Activated naive CD4-positive, alpha-beta T cell treated with anti-CD3 and anti-CD28 coated beads for 36 hours (primary cell): ENCODE measurements at places on chromosomes 7 and 10. TPM values are rescaled to one million over a fixed set of nuclear protein-coding genes. Genes with fewer than 3 reads are reported as not detected.

DNA sequence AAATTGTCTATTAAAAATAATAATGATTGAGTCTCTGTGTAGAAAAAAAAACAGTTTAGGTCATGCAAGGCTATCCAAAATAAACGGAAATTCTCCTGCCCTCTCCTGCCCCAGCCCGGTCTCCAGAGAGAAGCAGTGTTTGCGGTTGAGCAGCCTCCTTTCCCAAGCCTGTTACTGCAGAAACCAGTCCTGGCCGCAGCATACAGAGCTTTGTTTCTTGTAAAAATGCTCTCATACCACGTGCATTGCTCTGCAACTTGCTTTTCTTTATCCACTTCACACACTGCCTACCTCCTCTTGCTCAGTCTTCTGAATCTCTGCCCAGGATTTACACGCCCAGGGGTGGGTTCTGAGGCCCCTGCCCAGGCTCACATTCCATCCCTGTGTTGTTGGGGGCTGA lies 34.4 kb upstream of the CUL1 start:
- DNase-seq: no peak

DNA sequence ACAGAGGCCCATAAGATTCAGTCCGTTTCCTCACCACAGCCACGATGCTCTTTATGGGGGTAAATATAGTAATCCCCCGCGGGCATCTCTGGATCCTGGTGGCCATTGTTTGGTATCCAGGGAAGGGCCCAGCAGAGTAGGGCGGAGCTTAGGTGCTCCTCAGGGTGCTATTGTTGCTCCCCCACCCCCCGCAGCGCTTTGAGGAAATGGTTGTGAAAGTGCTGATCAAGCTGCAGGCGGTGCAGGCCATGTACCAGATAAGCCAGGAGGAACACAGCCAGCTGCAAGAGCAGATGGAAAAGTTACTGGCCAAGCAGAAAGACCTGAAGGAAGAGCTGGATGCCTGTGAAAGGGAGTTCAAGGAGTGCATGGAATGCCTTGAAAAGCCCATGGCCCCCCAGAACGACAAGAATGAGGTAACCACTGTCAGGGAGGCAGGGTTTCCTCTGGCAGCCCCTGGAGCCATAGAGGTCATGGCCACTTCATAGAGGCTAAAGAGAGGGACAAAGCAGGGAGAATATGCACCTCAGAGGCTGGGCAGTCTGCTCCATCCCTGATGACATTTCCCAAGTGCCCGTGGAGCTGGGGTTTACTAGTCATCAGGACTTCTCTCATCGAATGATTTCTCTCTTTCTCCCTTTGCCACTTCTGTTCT lies 17.6 kb upstream of the FLNC start:
- DNase-seq: no peak

GRCh38 chr7:17206349-17206905 lies 92.0 kb upstream of the AHR start:
- no peak for DNase-seq

DNA sequence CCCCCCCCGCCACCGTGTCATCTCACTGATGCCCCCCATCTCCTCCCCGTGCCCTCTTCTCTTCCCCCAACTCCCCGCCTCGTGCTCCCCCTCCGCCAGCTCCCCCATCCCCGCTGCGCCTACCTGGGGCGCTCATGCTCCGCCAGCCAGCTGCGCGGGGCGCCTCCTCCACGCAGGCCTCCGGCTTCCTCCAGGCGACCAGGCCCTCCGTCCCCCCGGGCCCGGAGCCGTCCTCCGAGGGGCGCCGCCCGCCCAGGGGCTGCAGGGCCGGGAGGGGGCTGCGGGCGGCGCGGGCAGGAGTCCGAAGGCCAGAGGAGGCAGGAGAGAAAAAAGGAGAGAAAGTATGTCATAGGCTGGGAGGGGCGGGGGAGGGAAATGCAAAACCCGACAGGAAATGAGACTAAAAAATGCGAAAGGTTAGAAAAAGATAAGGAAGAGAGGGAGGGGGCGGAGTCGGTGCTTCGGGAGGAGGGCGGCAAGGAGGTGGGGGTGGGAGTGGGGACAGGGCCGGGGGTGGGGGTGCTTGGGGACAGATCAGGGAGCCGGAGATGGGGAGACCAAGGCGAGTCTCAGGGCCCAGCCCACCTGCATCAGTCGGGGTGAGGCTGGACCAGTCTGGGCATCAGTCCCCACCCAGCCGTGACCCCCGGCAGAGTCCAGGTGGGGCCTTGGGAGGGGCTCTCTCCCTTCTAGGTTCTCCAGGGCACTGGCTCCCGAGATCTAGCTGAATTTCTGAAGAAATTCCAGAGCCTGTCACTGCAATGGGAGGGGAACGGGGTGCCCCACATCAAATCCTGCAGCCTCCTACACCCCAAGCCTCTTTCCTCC lies at the start of gene CARD11:
Gene CARD11 (minus strand): TSS at position 324 of the 828 bp plus-strand sequence. CDS start 85,361 bp downstream, outside the sequence.
- peak; percentile 80 for DNase-seq

Gene OPTN
- total RNA-seq: 39.7 TPM

Gene UPK3BL1
- total RNA-seq: 9.7 TPM

Gene POP7
- total RNA-seq: 29.6 TPM

Gene AGMO
- total RNA-seq: not detected
